Stimulated activated CD8-positive, alpha-beta memory T cell treated with anti-CD3 and anti-CD28 coated beads, Interleukin-15, amount 100 ng/mL, for 1 hour (primary cell): ENCODE measurements at places on chromosomes 6 and 20.

DNA sequence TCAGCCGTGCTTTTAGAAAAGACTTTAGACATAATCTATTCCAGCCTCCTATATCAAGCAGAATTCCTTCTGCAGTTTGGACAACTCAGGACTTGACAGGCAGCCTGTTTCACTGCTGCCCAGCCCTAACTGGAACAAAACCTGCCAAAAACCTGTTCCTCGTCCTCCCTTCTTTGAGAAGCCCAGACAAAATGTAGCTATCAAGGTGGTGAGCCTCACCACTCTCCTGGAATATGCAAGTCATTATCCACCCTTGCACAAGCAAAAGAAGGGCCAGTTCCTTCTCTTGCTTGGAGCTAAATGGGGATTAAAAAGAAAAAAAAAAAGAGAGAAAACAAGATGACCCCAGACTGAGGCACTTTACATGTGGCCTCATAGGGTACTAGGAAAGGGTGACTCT is 64.2 kb downstream of the TFAP2A start:
- no peak for DNase-seq

DNA sequence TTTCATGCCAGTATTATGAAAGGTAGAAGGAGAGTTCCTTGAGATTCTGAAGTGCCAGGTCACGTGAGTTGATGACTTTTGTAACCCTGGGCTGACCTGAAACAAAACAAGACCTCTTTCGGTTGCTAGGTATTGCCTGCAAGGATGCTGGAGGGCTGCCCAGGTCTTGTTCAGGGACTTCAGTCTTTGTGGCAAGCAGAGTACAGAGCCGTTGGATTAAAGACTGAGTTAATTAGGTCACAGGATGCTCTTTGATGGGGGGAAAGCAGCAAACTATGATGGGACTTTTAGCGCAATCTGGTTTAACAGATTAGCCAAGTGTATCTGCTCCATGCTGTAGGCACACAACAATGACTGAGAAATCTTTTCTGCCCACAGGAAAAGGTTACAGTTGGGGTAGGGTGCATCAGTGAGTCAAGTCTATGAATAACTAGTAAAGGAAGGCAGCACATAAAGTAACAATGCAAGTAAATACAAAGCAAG is 12.8 kb upstream of the ELOVL5 start:
- DNase-seq: peak; percentile 6

- no peak for DNase-seq
Measured at GRCh38 chr20:2122936-2123335, 21.3 kb downstream of the STK35 start.

GRCh38 chr6:1040393-1040792 is 271.5 kb upstream of the FOXQ1 start:
- no peak for DNase-seq

DNA sequence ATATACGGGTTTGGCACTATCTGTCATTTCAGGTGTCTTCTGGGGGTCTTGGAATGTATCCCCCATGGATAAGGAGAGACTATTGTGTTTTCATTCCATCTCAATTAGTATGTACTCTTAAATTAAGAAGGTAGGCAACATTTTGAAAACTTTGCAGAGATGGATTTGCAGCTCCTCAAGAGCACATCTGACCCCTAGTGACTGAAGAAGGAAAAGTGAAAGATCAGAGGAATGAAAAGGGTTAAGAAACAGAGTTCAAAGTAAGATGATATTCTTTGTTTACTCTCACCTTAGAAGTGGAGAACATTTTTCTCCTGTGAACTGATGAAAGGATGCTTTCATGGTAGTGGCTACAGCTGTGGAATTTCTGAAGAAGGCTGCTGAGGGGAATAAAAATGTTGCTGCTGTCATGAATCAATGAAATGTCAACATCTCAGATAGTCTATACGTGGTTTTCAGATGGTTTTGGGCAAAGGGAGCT is 41.5 kb downstream of the SH3BGRL2 start:
- DNase-seq: no peak

DNA sequence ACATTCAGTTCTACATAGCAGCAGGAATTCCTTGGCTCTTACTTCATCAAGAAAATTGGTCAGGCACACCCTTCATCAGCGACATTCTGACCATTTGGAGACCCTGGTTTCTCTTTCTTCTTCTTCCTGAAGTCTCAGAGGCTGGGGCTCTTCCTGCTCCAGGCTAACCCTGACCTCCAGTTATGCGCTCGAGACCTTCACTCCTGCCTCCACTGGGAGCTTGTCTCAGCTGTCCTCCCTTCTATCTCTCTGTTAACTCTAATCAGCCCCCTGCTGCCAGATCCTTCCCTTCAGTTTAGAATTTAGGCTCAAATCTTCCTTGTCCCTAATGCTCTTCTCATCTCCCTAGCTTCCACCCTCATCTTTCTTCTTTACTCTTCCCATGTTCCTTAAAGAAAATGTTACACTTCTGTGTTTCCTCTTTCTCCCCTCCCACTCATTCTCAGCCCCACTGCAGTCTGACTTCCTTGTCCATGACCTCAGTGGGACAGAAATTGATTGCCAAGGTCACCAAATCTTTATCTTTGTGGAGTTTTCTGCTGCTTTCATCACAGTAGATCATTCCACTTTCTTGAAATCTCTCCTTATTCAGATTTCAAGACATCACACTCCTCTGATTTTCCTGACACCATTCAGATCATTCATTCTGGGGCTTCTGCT is 8.4 kb upstream of the HLA-DOA start:
- no peak for DNase-seq

GRCh38 chr6:52284131-52284459 is 447 bp downstream of the MCM3 start:
- no peak for DNase-seq

- no peak for DNase-seq
Measured at GRCh38 chr6:34584694-34585093, 28.6 kb upstream of the SPDEF start.

DNA sequence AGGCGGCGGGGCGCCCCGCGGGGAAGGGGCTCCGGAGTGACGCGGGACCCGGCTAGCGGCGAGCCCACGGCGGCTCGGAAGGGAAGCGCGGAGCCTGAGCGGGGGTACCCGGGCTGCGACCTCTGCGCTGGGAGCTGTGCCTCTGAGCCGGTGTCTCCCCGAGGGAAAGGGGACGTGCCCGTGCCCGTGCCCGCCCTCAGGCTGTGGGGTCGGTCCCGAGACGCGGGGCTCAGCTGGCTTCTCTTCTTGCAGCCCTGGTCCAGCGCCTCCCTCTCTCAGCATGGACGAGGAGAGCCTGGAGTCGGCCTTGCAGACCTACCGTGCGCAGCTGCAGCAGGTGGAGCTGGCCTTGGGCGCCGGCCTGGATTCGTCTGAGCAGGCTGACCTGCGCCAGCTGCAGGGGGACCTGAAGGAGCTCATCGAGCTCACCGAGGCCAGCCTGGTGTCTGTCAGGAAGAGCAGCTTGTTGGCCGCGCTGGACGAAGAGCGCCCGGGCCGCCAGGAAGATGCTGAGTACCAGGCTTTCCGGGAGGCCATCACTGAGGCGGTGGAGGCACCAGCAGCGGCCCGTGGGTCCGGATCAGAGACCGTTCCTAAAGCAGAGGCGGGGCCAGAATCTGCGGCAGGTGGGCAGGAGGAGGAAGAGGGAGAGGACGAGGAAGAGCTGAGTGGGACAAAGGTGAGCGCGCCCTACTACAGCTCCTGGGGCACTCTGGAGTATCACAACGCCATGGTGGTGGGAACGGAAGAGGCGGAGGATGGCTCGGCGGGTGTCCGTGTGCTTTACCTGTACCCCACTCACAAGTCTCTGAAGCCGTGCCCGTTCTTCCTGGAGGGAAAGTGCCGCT is 686 bp downstream of the ZGPAT start:
- DNase-seq: no peak

DNA sequence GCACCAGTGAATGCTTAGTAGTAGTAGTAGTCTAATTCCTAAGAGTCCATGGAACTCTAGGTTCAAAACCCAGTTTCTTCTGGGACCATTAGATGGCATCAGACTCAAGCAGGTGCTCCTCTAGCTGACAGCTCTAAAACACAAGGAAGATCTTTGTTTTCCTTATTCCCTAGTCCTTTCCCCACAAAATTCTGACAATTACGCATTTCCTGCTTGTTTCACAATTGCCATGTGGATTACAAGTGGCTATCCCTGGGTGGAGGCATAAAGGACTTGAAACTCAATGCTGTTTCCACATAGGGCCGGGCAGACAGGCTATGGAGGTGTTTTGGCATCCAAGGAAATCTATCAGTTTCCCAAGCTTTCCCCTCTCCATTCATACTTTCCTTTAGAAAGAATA is 9.2 kb upstream of the HLA-DOB start:
- DNase-seq: no peak

- no peak for DNase-seq
Measured at GRCh38 chr6:97669191-97670031, 386.4 kb upstream of the MMS22L start.

GRCh38 chr6:157823528-157824370 is 703 bp downstream of the SNX9 start:
- peak; percentile 41 for DNase-seq

- no peak for DNase-seq
Measured at GRCh38 chr6:125932451-125932795, 24.1 kb upstream of the HINT3 start.

DNA sequence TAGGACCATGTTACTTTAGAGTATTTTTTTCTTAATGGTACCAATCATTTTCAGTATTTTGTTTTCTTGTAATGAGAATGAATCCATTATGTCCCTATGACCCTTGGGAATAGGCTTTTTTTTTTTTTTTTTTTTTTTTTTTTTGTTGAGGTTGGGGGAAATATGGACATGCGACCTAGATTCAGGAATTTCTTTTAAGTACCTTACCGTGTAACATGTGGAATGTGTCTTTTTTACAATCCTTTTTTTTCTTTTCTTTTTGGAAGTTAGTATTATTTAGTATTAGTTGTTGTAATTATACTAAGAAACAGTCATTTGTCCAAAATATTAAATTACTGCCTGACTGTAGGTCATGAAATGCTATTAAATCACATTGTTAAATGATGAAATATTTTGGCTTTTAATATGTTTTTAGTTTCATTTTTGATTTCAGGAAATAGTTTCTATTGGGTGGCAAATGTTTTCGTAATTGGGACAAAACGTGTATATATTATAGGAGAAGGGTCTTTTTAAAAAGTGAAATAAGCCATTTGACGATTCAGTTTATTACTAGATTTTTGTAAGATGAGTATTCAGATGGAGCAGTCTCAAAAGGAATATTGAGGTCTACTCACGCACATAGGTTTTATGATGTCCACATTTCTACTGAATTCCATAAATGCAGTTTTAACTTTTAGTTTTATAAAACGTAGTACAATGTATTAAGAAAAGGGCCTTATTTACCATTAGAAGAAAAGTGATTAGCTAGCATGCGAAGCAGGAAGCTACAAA is 4.9 kb downstream of the ARID1B start:
- no peak for DNase-seq

GRCh38 chr20:17904027-17904426 is 64.6 kb downstream of the SNX5 start:
- DNase-seq: no peak

DNA sequence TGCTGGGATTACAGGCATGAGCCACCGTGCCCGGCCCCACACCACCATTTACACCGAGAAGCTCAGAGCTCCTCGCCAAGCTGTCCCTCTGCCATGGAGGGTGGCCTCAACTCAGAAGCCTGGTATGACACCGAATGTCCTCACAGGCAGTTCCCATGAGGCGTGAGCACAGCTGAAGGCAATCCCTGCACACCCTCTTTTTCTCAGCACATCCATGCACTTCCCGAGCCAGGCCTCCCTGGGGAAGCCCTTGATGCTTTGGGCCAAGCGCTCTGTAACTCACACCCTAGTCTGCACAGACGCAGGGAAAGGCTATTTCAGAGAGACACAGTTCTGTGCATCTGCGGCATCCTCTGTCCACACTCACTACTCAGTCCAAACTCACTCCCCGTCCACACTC is 18.4 kb downstream of the THBS2 start:
- DNase-seq: no peak

- no peak for DNase-seq
Measured at GRCh38 chr6:49151957-49152356, 311.1 kb downstream of the MMUT start.

DNA sequence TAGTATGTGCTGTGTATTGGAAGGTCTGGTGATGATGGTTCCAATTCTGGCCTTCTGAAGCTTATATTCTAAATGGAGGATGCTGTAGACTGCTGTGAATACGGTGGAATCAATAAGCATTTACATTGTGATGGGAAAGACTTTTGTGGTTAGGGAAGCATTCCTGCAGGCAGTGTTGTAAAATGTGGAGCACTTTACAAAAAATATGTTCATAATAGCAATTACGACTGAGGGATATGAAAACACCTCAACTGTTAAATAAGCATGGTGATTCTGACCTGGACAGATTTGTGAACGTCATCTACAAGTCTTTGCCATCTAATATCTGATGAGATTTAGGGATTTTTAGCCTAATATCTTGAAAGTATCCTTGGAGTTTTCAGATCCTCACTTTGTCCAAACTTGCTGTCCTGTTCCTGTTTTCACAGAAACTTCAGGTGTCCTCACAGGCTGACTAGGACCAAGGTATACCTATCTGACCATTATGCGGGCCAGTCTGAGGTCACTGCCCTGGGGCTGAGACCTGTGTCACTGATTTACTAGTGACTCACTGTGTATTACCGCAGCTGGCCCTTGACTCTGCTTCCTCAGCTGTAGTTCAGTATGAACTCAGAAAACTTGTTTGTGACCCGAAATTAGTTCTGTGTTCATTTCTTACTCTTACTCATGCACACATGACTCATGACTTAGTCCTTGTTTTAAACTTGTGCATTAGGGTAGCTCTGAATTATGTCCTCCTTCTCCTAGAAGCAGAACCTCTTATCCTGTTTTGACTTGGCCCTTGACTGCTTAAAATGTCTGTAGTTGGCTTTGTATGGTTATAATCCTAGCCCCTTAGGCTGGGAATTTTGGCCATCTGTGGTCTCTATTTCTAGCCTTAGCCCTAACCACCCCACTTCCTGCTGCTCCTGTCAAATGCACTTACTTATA is 343.0 kb downstream of the CDKAL1 start:
- DNase-seq: no peak
